ENCODE measurements at places on chromosomes 12 and 14.
A peak's percentile ranks its signal among the peaks of the same experiment; 100 is the strongest.

DNA sequence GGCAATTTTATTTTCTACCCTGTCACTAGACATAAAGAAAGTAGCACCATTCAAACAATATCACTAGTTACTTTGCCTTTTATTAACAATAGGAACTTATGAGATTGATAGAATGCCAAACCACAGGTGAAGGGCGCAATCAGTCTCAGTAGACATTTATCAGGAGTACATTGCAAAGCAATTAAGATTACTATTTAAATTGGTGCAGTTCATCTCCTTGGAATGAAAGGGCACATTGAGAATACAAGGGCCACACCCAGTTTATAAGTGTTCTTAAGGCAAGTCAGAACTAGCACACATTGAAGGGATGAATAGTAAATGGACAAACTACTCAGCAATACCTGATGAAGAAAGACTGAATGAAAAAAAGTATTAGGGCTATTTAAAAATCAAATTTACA, 601.4 kb downstream of the C12orf50 start:
- DNase-seq, result no peak

DNA sequence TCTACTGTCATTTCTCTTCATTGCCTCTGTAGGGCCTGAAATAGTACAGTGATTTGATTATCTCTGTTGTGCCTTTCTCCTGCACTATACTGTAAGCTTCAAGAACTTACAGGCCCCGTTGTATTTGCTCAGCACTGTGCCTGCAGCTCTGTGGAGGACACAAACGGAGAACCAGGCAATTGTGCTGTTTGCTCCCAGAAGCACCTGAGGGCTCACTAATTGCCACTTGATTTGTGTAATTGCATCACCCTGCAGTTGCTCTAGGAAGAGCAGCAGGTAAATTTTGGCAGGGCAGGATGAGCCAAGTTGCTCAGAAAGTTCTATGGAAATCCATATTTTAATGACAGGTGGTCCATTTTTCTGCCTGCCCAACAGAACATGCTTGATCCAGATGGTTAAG, 11.6 kb upstream of the KRT82 start:
- no peak for DNase-seq

GRCh38 chr12:57579011-57579410, 12.0 kb upstream of the PIP4K2C start:
- no peak for DNase-seq

DNA sequence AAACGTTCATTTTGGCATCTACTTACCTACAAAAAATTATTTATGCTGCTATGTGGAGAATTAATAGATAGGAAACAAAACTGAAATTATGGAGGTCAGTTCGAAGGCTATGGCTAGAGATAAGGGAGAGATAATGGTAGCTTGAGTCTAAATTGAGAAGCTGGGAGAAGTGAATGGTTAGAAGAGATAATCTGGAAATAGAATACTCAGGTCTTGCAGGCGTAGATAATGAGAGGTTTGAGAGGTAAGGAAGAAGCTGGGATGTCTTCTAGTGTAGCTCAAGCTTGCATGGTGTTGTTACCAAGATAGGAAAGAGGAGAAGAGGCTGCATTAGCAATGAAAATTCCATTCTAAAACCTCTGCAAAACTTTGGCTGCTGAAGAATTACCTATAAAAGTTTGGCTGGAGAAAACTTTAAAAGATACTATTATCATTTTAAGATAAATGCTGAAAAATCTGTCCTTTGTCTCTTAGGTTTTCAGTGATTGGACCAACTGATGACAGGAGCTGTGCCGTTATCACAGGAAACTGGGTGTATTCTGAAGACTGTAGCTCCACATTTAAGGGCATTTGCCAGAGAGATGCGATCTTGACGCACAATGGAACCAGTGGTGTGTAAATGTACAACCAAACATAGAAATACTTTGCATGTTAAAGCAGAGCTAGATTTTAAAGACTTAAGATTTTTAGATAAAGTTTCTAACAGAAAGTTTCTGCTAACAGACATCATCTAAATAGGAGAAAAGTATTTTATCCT, 14.1 kb downstream of the KLRF2 start:
- no peak for DNase-seq

DNA sequence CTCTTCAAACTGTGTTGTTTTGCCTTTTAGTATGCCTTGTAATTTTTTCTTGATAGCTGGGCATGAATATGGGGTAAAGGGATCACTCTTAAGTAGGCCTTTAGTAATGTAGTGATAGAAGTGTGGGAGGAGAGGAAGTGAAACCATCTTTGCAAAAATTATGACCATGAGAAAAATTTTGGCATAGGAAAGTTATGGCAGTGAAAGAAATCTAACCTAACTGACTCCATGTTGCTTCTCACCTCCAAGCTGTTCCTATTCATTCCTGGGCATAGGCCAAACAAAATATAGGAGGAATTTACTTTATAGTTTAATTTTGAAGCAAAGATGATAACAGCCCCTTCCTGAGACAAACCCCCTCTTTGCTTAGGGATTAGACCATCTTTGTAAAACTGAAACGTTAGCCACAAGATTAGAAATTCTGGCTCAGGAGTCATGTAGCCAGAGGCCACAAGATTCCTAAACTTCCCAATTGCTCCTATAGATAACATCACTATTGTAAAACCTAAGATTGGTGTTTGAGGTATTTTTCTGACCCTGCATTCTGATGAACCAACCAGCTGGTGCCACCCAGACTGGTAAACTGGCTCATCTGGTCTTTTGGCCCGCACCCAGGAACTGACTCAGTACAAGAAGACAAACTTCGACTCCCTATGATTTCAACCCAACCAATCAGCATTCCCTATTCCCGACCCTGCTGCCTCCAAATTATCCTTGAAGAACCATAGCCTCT, 45.8 kb downstream of the CRADD start:
- no peak for DNase-seq

- no peak for DNase-seq
These were observed 411.6 kb upstream of the FBXO33 start for GRCh38 chr14:39843881-39844280.

DNA sequence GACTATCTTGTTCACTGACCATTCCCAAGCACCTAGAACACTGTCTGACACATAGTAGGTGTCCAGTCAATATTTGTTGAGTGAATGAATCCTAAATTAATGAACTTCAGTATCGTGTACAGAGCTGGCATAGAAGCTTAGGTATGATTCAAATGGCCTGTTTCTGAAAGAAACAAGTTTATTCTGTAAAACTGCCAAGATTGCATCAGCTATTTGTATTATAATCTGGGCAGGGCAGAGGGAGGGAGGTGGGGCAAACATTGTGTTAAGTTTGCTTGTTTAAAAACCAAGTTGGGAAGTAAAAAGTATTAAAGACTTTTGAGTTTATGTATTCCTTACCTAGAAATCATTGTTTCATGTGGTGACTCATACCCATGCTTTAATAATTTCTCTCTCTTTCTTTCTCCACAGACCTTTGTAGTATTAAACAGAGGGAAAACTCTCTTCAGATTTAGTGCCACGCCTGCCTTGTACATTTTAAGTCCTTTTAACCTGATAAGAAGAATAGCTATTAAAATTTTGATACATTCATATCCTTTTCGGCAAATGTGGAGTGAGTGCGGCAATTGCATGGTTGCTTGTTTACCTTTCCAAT, 92.8 kb downstream of the SCN8A start:
- DNase-seq, result no peak

GRCh38 chr12:51895378-51896135, 7.7 kb downstream of the ANKRD33 start:
- DNase-seq, result no peak

- peak; percentile 21 for DNase-seq
These were observed 234.2 kb downstream of the TTC8 start for GRCh38 chr14:89058697-89059096.

DNA sequence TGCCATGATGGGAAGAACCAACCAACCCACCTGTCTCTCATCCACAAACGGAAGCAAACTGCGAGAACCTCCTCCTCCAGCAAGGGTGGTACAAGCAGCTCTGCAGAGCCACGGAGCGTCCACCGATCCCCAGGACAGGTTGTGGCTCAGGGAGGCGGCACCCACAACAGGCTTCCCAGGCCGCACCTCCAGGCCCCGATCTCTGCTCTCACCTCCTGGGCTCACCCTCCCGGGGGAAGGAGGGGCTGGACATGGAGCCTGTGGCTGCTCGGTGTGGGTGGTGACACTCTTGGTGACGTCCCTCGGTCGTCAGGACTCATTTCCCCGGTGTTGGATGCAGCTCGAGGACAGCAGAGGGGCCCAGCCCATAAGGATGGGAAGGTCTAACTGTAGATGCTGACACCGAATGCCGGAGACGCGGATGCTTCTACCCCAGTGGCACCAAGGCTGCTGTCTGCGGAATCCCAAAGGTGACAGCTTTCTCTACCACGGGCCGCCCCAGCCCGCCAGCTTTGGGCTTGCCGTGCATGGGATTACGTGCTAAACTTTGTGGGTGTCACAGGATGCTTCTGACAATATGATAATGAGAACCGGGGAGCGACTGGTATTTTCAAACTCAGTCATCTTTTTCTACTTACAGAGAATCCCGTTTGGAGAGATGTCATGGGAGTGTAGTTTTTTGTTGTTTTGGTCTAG, 58.0 kb downstream of the STX2 start:
- DNase-seq, result no peak

DNA sequence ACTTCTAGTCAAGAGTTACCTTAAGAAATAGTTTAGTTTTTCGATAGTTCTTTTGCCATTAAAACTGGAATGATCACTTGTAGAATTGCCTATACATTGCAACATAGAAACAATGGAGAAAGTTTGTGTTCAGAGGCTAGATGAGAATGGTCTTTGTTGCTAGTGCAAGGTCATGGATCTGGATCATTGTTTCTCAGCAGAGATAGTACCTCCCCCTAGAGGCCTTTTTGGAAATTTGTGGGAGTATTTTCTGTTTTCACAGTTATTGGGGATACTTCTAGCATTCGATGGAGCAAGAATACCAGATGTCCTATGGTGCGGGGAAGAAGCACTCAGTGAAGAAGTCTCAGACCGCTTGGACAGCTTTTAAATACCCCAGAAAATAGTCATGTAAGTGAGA, 138.8 kb upstream of the HMGA2 start:
- DNase-seq, result no peak

GRCh38 chr14:61812347-61813095, 50.3 kb downstream of the SNAPC1 start:
- DNase-seq, result no peak

GRCh38 chr12:121224591-121224990, 14.7 kb downstream of the P2RX4 start:
- no peak for DNase-seq

DNA sequence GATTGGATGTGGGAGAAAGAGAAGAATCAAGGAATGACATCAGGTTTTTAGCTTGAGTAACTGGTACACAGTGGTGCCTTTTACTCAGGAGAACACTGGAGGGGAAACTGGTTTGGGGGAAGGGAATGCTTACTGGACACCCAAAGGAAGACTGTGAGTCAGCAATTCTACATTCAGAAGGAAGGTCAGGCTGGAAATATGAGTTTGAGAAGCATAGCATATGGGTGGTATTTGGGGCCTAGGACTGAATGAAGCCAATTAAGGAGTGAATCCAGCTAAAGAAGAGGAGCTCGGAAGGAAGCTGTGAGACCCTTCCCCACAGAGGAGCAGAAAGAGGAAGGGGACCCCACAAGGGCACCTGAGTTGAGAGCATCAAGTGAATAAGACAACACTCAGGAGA, 35.4 kb downstream of the DMAC2L start:
- DNase-seq, result no peak

DNA sequence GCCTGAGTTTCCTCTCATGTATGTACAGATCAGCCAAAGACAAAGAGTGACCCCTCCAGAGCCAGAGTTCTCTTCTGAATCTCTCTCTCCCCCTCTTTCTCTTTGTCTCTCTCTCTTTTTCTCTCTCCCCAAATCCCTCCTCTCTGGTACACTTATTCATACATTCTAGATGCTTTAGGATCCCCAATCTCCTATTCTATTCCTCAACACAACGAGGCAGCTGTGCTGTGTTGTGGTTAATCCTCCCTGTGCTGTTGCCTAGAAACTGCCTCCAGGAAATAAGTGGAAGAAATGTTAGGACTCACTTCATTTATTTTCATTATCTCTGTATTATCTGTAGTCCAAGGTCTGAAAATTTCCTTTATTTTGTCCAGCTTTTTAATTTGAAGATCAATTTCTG, 350.5 kb upstream of the OR4E1 start:
- no peak for DNase-seq

GRCh38 chr12:633731-634130, 29.5 kb downstream of the NINJ2 start:
- DNase-seq, result no peak

DNA sequence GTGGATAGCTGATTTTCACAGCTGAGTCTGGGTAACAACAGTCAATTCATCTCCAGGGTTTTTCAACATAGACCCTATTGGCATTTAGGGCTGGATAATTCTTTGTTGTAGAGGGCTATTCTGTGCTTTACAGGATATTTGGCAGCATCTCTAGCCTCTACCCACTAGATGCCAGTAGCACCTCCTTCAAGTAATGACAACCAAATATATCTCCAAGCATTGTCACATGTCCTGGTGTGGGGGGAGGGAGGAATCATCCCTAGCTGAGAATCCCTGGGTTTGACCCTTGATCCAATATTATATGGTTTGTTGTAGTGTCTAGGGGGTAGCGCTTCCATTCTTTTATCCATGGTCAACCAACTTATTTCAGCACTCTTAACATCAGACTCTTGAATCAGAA, 157.2 kb downstream of the ANO4 start:
- DNase-seq, result no peak

DNA sequence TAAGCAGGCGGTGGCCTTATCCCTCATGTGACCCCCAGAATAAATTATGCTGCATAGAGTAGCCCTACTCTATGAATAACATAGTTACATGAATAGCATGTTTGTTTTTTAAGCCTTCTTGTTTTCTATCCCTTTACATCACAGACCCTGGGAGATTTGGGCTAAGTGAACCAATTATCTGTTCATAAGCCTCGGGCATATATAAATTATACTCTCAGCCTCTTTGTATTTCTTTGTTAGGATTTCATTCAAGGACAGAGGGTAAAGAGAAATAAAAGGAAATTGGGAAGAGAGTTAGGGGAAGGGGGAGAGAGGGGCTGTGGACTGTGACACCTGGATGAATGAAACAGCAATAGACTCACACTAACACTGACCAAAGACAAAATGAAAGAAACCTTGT, 35.3 kb upstream of the RTRAF start:
- DNase-seq, result no peak

DNA sequence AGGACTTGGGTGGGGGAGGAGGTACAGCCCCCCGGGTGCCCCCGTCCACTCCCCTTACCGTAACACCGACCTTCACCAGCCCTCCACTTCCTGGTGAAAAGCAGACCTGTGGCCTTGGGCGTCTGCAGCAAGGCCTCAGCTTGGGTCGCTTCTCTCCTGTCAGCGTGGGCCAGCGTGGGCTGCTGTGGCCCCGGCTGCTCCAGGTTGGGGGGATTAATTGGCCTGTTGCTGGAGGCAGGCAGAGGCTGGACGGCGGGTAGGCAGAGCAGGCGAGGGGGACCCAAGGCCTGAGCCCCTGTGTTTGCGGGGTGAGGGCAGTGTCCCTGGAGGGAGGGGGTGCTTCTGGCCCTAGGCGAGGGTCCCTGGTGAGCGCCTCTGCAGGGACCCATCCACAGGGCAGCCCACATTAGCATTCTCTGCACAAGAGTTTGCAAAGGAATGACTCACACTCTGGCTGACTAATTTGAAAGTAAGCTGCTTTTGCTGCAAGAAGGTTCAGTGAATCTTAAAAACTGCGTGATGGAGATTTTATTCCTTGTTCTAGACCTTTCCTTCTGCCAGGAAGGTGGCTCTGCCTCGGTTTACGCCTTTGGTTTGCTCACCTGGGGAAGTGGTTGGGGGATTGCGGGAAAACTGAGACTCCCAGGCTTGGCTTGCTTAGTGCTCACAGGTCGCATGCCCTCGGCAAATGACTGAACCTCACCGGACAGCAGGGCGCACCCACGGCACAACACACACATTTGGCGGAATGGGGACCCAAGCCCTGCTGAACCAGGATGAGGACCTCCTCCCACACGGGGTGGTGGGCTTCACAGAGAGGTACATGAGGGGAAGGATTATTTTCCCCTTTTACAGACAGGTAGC, 37.9 kb upstream of the DLK1 start:
- no peak for DNase-seq
